Stimulated activated CD8-positive, alpha-beta memory T cell treated with anti-CD3 and anti-CD28 coated beads, Interleukin-12 subunit alpha, Interleukin-12 subunit beta, amount 100 ng/mL, for 1 hour (primary cell): ENCODE measurements at places on chromosomes 11 and 22.

- no peak for DNase-seq
These were observed 53.5 kb downstream of the IGLL5 start for GRCh38 chr22:22940961-22941605.

DNA sequence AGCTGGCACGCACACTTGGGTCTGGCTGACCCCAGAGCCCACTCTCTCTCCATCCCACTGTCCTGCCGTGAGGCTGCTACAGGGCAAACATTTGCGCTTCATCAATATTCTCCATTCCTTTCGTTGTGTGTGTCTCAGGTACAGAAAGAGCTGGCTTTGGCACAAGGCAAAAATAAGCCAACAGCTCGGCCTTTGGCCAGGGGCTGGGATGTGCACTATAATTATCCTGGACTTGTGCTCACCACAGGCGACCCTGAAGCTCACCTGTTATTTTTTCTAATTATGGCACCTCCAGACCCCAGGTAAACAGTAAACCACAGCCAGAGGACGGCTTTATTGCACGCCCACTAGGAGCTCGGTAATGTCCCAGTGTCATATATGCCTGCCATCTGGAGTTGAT is 10.9 kb downstream of the ZMAT5 start:
- DNase-seq, result no peak

DNA sequence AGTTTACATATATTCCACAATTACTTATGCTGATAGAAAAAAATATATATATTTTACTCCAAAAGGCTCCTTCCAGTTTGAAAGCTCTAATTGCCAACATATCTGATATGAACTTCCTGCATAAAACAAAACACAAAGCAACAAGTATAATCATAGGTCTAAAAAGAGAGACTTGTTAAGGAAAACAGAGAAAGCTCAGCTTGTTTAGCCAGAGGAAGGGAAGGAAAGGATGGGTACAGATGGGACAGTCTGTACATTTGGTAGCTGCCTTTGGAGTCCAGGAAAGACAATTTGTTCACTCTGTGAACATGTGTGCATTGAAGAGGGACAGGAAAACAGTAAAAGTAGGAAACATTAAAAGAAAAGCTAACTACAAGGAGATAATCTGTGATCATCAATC is 45.7 kb upstream of the AKIP1 start:
- DNase-seq, result no peak

DNA sequence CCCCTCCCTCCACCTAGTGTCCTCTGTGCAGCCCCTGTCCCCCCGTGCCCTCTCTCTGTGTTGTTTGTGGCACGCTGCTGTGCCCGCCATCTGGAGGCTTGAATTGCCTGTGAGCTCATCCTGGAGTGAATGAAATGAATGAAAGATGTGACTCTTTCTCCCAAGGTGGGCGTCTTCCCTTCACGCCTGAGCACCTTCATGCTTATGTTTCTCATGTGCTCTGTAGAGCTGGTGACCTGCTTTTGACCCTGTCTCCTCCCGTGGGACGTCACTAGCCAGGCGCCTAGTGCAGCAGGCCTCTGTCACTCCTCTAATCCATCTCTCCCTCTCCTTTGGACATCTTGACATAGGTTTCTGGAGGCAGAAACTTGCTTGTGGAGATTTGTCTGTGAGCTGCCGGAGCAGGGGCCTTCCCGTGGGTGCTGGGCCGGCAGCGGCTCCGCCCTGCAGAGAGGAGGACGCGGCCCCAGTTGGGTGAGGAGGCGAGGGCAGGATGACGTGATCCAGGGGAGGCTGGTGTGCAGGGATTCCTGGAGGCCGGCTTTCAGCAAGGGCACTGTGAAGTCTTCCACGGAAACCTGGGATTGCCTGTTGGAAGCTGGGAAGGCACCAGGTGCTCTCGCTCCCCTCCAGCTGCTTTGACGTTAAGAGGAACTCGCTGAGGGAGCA is 40.6 kb downstream of the MUC6 start:
- DNase-seq, result no peak

DNA sequence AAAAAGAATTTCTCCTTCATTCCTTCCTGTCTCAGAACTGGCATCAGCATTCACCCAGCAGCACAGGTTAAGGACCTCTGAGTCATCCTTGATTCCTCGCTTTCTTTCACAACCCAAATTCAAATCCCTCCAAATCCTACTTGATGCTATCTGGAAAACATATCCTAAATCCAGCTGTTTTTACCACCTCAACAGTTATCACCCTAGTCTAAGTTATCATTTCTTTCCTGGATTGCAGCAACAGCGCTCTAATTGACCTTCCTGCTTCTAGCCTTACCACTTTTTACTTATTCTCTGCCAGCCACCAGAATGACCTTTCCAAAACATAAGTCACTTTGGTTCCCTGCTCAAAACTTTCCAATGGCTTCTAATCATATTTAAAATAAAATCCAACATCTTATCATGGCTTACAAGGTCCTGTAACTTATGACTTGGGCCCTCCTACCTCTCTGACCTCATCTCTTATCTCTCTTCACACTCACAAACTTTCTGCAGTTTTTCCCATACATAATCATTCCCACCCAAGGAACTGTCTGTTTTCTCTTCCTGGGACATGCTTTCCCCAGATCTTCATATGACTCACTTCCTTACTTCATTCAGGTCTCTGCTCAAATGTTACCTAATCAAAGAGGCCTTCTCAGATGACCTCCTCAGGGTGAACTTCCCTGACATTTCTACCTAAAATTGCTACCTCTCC is 119.4 kb downstream of the TTC28 start:
- DNase-seq, result no peak

GRCh38 chr22:37357446-37358075 is 69.7 kb downstream of the ELFN2 start:
- DNase-seq, result no peak

DNA sequence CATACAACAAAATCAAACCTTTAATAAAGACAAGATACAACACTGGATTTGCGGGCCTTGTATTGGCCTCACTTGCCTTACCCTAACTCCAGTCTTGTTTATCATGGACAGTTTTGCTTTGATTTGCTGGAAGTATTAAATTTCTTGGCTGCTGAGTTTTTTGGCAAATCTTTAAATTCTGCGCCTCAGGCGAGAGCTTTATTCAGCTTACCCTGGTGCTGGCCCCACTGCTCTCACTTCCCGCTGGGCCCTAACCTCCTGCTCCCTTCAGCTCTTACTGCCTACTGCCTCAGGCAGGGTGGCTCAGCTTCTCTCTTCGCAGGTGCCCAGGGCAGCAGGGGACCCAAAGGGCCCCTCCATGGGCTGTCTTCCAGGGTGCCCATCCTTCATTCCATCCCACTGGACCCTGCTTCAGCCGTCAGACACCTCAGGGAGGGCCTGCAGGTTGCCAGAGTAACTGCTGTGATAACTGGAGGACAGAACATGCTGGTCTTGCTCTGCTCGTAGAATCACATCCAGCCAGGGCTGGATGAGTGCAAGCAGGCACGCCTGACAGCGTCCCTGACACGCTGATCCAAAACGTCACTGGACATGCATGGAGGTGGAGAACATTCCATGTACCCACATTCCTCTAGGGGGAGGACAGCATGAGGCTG is 45.7 kb upstream of the TUB start:
- DNase-seq, result no peak

GRCh38 chr11:84021291-84021690 is 735.1 kb upstream of the CCDC90B start:
- no peak for DNase-seq

DNA sequence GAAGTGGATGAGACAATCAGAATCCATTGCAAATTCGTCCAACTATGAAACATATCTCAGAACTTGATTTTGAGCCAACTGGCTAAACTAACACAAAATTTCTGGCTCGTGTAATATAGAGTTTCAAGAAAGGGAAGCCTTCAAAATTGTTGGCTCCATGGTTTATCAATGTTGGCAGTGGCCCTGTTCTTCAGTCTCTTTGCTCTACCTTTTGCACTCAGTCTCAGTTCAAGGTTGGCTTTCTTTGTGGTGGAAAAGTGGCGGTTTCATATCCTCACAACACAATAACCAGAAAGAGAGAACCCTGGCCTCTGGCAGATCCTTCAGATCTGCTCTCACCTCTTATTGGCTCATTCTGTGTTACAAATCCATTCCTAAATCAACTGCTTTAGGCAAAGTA is 473.8 kb upstream of the API5 start:
- DNase-seq, result no peak

GRCh38 chr11:37613031-37613430 is 1015.0 kb upstream of the RAG2 start:
- DNase-seq, result no peak

GRCh38 chr11:1109101-1109917 is 34.6 kb downstream of the MUC2 start:
- no peak for DNase-seq

- no peak for DNase-seq
These were observed 1.7 kb upstream of the MUC5B start for GRCh38 chr11:1220941-1221721.

- DNase-seq, result no peak
These were observed 658 bp downstream of the ACY3 start for GRCh38 chr11:67649634-67650510.

- no peak for DNase-seq
These were observed 2.9 kb downstream of the FAM111A start for GRCh38 chr11:59145534-59145933.

- no peak for DNase-seq
These were observed 14.2 kb downstream of the P2RY6 start for GRCh38 chr11:73286240-73286810.

- no peak for DNase-seq
These were observed 682.3 kb downstream of the TBC1D22A start for GRCh38 chr22:47444746-47445065.

- no peak for DNase-seq
These were observed 2.2 kb downstream of the MLC1 start for GRCh38 chr22:50082961-50083461.

GRCh38 chr11:94792451-94792850 is 24.3 kb downstream of the AMOTL1 start:
- DNase-seq, result no peak

DNA sequence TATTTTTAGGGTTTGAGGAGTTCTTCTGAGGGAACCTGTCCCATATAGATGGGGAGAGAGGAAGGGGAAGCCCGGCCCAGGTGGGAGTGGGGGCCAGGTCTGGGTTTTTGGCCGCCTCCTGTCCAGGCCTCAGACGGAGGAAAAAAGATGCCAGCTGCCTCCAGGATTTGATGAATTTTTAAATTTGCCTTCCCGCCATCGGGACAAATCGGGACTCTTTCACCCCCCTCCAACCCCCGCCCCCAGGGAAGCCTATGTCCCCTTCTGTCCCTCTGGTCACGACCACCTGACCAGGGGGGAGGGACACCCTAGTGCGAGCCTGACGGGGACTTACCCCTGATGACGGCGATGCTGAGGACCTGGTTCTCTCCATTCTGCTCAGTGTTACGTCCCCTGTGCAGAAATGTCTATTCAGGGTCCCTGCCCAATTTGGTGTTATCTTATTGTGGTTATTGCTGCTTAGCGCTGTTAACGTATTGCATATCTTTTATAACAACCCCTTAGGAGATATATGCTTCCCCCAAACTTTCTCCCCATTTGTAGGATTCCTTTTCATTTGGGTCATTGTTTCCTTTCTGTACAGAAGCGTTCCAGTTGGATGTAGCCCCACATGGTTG is 115.9 kb upstream of the GRK3 start:
- DNase-seq, result no peak

GRCh38 chr11:107799218-107799859 is 59.2 kb downstream of the SLC35F2 start:
- DNase-seq, result peak; percentile 22

GRCh38 chr11:48005831-48006270 is 25.5 kb downstream of the PTPRJ start:
- no peak for DNase-seq

- no peak for DNase-seq
These were observed 234.5 kb downstream of the METTL15 start for GRCh38 chr11:28342716-28343115.

GRCh38 chr11:428295-428694 is 13.5 kb upstream of the SIGIRR start:
- no peak for DNase-seq

- no peak for DNase-seq
These were observed 33.4 kb downstream of the MRTFA start for GRCh38 chr22:40603088-40603605.

DNA sequence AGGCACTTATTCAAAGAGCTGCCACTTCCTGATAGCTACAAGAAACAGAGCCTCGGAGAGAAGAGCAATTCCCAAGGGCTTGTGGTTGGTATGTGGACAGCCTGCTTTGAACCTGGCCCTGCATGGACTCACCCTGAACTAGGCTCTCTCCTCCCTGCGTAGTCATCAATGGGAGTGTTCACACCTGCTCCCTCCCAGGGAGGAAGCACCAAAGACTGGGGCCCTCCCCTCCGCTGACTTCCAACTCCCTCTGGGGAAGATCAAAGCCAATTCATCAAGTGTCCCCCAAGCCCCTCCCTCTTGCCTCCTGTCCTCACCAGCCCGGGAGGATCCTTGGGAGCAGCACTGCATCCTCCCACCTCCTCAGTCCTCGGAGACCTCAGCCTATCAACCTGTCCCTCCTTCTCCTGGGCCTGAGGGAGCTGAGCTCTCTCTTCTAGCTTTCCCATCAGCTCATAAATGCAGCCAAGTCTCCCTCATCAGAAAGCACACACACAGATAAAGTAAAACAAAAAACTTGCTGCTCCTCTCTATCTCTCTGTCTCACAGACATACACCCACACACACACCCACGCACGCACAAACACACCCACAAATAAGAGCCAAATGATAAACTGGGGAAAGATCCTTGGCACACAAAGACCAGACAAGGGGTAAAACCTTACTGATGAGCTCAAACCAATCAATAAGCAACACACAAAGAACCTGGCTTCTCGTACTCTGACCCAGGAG is 3.3 kb downstream of the A4GALT start:
- DNase-seq, result no peak

DNA sequence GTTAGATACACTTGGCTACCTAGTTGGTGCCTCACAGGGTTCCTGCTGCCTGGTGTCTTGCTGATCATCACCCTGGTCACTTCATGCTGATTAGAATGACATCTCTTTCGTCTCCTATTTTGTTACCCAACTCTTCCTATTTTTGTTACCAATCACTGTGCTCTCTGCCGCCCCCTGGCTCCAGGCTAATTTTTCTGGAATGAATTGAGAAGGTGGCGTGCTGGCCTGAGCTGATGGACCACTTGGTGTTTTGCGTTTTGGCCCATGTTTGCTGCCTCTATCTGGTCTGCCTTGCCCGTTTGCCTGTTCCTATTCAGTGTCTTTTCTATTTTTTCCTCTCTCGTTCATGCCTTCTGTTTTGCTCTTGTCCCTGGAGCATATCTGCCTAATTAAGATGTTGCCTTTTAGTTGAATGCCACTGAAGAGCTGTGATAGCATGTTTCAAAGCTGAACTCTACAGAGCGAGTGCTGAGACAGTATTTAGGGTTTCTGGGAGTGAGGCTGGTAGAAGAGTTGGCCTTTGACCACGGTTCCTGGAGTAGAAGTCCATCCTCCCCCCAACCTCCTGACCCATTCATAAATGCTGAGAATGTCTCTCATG is 5.9 kb upstream of the ATF4 start:
- DNase-seq, result no peak
